ENCODE measurements at places on chromosomes 2 and 18.

DNA sequence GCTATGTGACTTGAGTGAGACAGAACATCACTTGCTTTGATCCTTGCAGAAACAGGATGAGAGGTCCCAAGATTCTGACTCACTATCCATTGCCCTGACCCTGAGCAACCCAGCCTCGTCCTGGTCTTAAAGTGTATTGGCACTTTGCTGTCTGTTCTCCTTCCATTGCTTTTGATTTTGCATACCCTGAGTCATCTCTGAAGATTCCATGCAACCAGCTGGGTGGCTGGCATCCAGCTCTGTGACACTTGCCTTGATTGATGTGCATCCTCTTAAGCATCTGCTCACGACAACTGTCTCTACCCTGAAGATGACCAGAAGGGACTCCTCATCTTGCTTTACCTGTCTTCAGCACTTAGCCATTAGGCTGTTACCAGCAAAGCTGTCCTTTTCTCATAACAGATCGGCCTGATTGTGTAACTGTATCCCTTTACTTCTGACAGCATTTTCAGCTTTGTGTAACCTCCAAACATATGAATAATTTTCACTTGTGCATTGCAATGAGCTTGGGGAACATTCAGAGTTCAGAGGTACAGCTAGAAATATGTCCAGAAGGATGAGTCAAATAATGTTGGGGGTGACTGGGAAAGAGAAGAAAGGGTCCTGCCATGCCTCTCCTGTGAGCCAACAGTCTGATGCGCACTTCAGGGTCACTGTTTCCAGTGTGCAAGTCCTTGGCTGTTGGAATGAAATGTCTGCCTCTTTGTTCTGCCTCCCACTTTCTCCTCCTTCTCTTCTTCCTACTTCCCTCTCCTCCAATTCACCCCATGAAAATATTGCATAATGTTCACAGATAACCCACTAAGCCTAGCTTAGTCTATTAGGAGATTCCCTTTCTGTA, 249.7 kb upstream of the OSR1 start:
- DNase-seq, result no peak

DNA sequence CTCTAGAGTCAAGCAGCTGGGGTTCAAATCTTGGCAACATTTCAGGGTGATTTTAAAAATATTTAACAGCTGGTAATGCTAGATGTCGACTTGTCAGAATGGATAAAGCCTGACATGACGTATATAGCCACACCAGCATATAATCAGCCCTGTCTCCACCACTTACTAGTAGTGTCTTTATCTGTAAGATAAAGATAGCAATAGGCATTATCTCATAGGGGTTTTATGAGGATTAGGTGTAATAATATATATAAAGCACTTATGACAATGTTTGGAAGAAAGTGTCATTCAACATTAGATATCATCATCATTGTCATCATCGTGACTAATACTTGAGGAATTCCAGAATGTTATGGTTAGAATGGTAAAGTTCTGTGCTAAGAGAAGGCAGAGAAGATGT, 369.0 kb upstream of the CWC22 start:
- no peak for DNase-seq

GRCh38 chr2:147689220-147689909, 155.5 kb upstream of the ACVR2A start:
- no peak for DNase-seq

DNA sequence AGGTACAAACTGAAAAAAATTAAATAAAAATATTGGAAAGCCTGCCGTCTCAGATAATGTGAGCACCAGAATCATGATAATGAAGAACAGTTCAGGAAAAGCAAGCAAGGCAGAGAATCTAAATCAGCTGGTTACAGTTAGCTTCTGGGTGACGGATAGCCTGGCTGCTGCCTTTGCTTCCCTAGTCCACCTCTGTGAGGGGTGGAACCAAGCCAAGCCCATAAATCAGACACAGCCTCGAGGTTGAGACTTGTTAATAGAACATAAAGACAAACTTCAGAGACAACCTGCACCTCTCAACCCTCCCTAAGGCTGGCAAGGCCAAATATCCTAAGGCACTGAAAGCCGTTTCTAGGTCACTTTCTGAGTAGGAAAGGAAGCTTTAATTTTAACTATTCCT, 334.7 kb upstream of the SLC39A10 start:
- DNase-seq, result no peak

- DNase-seq, result no peak
Measured at GRCh38 chr2:13919981-13920382, 712.5 kb upstream of the LRATD1 start.

DNA sequence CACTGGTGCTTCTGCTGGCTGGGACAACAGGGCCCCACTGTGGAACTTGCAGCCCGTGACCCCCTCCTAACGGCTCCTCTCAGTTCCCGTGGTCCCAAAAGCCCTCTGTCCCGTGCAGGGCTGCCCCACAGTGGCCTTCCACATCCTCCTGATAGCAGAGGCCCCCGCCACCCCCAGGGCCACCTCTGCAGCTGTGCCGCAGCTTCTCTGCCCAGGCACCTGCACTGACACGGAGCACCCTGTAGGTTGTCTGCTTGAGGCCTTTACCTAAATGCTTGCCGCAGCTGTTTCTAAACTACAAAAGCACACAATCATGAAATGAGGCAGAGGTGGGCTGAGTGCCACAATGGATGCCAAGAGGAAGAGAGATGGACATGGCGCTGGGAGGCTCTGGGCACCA, 13.5 kb upstream of the GRHL1 start:
- DNase-seq, result no peak

DNA sequence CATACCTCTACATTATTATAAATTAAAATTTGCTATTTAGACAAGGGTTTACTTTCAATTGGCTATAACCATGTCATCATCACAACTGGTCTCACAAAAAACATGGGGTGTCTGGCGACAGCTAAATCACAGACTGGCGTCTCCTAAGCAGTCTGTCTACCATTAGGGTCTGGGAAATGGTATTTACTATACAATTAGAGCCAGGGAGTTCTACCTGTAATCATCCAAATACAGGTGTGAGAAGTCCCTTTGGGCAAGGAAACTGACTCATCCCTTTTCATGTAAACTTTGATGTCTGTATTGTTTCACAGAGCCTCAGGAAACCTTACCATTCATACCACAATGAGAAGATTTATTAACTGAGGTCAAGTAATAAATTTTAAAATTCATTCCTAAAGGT, 126.7 kb downstream of the OLA1 start:
- no peak for DNase-seq

- DNase-seq, result no peak
Measured at GRCh38 chr2:73611193-73611592, 31.0 kb downstream of the NAT8 start.

GRCh38 chr18:44520981-44521667, 159.6 kb upstream of the SETBP1 start:
- DNase-seq, result no peak

- no peak for DNase-seq
Measured at GRCh38 chr18:14970027-14970426, 222.1 kb downstream of the ANKRD30B start.

DNA sequence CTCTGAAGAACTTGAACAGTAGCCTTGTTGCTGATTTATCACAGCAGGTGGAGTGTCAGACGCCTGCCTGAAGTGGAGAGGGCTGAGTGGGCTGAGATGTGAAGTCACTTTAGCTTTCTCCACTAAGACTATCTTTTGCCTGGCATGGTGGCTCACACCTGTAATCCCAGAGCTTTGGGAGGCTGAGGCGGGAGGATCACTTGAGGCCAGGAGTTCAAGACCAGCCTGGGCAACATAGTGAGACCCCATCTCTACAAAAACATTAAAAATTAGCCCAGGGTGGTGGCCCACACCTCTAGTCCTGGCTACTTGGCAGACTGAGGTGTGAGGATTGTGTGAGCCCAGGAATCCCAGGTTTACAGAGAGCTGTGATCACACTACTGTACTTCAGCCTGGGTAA, 60.6 kb upstream of the TTC39C start:
- no peak for DNase-seq

GRCh38 chr2:17805717-17806363, 10.4 kb upstream of the MSGN1 start:
- DNase-seq, result no peak

GRCh38 chr18:369224-370015, 101.6 kb upstream of the THOC1 start:
- DNase-seq, result no peak

DNA sequence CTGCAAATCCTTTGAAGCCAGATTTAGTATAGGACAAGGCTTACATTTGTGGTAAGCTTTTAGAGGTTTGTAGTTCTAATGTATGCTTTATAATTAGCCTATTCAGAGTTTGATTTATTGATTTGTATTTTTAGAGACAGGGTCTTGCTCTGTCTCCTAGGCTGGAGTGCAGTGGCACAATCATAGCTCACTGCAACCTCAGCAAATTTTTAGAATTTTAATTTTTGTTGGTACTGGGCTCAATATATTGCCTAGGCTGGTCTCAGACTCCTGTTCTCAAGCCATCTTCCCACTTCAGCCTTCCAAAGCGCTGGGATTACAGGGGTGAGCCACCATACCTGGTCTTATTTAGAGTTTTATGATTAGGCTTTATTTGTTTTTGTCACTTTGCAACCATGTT, 4.5 kb downstream of the KCNJ13 start:
- no peak for DNase-seq

Measured in T-helper 1 cell (primary cell).